ENCODE measurements at places on chromosomes 3 and 15.

GRCh38 chr3:98846101-98846500, 55.4 kb downstream of the DCBLD2 start:
- DNase-seq: no peak

GRCh38 chr3:49098429-49098828, 4.6 kb upstream of the QRICH1 start:
- DNase-seq: no peak

DNA sequence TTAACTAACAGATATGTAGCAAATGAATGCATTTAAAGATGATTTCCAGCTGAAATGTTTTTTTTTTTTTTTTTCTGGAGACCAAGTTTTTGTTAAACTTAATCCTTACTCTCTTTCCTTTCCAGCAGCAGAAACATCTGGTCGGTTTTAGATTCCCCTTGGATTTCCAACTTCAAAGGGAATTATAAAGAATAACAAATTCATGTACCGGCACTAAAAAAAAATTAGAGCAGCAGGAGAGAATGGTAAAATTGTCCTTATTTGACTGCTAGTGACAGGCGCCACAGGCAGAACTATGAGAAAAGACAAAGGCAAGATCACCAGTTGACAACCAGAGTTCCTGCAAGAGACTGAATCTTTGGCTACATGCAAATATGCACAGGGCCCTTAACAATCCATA, 393.3 kb downstream of the TIGIT start:
- no peak for DNase-seq

GRCh38 chr3:187742351-187743171, 2.7 kb downstream of the BCL6 start:
- no peak for DNase-seq

DNA sequence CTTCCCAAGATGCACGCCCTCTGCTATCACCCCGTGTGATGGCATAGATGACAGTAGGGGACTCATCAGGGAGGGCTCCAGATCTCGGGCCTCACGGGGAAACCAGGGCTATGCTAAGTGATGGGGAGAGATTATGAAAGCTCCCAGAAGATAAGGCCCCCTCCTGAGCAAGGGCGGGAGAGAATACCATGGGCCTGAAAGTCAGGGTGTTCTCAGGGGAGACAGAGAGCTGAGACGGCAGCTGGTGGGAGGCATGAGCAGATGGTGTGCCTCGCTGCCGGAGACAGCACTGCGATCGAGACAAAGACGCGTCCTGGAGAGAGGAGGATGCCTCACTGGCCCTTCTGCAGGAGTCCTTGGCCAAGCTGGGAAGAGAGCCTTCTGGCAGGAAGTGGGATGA, 106.5 kb upstream of the ADPGK start:
- DNase-seq: no peak

DNA sequence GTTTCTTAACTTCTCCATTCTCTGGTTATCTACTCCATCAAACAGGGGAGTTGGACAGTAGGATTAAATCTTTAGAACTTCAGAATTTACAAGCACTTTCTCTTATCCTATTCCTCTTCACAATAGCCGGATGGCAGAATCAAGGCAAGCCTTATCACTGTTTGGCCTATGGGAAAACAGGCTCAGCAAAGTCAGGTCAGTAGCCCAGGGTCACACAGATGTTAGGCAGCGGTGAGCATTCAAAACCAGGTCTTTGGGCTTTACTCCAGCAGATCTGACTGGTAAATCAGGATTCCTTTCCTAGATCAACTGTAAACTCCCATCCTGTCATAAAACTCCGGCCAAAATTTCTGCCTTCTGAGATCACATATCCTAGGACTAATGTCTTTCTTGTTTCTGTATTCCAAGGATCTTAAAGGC, 258.4 kb downstream of the OPA1 start:
- DNase-seq: no peak

DNA sequence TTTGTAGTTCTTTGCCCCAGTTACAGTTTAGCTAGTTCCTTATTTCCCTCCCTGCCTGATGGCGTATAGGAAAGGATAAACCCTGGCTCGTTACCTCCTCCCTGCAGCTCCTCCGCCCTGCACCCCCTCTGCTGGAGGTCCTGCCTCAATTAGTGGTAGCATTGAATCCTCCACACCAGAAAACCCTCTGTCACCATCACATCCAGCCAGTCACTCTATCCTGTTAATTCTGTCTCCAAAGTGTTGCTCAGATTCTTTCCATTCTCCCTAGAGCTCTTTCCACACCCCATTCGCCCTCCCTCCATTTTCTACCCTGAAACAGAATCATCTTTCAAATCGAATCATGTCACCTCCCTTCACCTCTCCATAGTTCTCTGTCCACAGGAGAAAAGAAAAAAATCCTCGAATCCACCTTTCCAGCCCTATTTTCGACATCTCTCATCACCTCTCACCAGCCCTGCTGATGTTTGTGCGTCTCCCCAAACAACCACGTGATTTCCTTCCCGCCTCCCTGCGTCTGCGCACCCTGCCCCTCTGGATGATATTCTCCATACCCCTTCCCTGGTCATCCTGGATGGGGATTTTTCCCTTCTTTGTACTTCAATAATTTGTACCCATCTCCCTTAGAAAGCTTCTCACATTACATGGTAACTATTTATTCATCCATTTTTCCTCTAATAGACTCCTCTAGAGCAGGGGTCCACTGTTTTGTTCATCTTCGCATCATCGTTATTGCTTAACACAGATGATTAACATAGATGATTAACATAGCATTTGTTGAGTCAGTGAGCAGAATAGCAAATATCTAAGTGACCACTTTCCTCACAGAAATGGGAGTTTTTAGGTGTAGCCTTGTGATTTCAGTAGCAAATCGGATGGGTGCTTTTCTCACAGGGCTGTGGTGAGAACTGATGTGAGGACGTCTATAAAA, 37.1 kb downstream of the MAP3K13 start:
- no peak for DNase-seq

- DNase-seq: no peak
Observed at GRCh38 chr3:132088291-132088690, 53.5 kb upstream of the CPNE4 start.

- no peak for DNase-seq
Observed at GRCh38 chr3:56997675-56998074, 62.8 kb upstream of the SPATA12 start.

- DNase-seq: no peak
Observed at GRCh38 chr3:179473565-179473964, 22.3 kb upstream of the GNB4 start.

- no peak for DNase-seq
Observed at GRCh38 chr3:113153499-113154107, 57.8 kb upstream of the BOC start.

DNA sequence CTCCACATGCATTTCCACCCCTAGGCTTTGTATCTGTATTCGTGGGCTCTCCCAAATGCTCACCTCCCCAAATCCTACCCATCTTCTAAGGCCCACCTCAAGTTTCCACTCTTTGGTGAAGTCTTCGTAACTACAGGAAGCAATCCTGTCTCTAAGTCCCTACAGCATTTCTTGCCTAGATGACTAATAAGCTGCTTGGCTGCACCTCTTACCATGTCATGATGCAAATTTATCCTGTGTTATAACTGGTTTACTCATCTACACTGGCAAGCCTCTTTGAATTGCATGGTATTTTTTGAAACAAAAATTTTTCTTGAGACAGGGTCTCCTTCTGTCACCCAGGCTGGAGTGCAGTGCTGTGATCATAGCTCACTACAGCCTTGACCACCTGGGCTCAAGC, 73.3 kb downstream of the SETMAR start:
- DNase-seq: no peak

GRCh38 chr15:85986741-85987140, 92.9 kb upstream of the AGBL1 start:
- no peak for DNase-seq

- DNase-seq: no peak
Observed at GRCh38 chr3:71001303-71001830, 582.2 kb downstream of the FOXP1 start.

DNA sequence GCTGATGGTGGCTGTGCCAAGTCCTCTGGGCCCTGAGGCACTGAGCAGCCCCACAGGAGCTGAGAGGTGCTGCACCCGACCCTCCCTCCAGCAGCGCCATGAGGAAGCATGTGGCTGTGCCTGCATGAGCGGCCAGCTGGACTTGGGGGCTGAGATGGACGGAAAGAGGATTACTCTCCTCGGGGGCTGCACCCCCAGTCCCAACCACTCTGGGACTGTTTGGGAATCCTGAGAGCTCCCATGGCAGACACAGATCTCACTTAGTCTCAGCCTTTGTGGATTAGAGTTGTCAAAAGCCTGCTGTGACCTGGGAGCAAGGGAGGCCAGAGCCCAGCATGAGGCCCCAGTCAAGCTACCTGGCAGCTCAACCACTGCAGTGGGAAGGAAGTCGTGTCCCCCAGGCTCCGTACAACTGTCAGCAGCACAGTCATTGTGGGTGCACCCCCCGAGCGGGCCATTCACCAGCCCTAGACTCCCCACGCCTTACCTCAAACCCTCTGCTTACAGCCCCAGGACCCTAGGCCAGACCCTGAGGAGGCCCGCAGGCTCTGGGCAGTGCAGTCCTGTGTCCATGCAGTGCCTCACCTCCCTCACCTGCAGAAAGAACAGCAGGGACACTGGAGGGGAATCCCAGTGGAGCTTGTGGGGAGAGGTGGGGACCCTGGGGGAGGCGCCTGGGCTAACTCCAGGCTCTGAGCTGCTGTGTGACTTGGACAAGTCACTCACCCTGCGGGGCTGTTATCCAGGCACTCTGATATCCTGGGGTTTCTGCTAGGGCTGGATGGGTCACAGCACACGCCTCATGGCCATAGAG, 17.1 kb downstream of the PRR23E start:
- DNase-seq: no peak

GRCh38 chr3:111737047-111737705, 121.9 kb upstream of the PHLDB2 start:
- no peak for DNase-seq

- no peak for DNase-seq
Observed at GRCh38 chr15:66033143-66033542, 163.9 kb downstream of the RAB11A start.

DNA sequence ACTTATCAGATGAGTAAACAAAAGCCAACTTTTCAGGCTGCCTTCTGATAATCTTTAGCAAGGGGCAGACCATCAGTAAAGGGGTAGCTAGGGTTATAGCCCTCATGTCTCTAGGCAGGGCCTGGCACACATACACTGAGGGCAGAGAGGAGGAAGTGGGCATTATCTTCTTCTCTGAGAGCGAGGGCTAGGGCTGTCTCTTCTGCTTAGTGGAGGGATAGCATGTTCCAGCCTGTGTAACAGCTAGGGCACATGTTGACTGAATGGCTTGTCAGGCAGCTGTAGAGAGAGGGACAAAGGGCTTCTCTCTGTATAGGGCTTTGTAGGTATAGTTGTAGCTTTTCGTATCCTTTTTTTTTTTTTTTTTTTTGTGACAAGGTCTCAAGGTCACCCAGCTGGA, 17.8 kb downstream of the CRTC3 start:
- DNase-seq: no peak

GRCh38 chr3:94512876-94513275, 450.0 kb downstream of the NSUN3 start:
- DNase-seq: no peak

- DNase-seq: no peak
Observed at GRCh38 chr3:147613725-147614124, 204.6 kb downstream of the ZIC1 start.

DNA sequence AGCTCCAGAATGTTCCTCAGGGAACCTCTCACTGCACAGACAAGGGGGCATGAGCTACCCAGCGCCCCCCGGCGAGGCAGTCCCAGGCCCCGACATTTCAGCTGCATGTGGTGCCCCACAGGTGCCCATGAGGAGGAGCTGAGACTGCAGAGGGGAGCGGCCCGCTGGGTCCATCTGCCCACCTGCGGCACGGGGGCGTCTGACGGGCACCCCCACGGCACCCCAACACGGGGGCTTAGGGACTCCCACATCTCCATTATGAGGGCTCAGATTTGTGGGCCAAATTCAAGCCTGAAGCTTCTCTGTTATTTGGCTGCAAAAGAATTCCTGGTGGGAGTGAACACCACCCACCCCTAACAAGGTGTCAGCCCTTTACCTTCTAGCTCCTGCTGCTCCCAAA, 258.4 kb downstream of the UACA start:
- no peak for DNase-seq

Data from AG09319 (cell line).